GM12864 (cell line): ENCODE measurements at places on chromosomes 5 and 9.

GRCh38 chr5:80414113-80414512 is 6.2 kb downstream of the ZFYVE16 start:
- no peak for DNase-seq

DNA sequence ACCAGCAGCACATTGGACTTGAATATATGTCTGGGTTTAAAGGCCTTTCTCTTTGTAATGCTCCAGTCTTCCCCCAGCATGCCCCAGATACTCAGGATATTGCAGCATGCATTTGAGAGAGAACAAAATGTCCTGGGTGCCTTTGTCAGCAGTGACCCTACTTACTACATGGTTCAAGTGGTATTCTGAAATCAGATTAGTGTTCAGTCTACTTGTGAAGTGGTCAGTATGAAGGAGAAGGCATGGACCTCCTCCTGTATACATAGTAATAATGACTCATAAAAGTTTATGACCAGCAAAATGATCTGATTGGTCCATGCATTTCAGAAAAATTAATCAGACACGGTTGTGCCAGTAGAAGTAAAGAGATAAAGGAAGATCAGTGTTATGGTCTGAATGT is 25.4 kb downstream of the GPR21 start:
- DNase-seq: no peak

GRCh38 chr9:14438232-14439021 is 124.5 kb upstream of the NFIB start:
- no peak for DNase-seq

GRCh38 chr5:126067404-126067803 is 355.8 kb upstream of the GRAMD2B start:
- no peak for DNase-seq

DNA sequence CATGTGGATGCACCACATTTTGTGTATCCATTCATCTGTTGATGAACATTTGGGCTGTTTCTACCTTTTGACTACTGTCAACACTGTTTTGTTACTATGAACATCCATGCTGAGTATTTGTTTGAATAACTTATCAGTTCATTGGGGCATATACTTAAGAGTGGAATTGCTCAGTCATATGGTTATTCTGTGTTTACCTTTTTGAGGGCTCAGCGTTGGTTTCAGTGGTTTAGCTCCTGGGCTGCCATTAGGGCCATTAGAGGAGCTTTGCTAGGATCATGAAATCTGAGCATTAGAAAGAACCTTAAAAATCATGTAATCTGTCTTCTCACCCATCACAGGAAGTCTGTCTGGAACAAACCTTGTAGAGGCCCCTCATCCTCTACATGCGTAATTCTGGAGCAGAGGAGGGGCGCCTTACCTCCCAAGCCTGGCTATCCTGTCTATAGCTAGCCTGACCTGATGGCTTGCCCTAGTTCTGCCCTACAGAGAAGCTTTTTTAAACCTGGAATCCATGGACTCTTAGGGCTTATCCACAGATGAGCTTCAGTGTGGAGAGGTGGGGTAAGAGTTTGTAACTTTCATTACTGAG is 92.9 kb downstream of the PDZD2 start:
- DNase-seq: no peak
